ENCODE measurements at places on chromosomes 6 and 20.

DNA sequence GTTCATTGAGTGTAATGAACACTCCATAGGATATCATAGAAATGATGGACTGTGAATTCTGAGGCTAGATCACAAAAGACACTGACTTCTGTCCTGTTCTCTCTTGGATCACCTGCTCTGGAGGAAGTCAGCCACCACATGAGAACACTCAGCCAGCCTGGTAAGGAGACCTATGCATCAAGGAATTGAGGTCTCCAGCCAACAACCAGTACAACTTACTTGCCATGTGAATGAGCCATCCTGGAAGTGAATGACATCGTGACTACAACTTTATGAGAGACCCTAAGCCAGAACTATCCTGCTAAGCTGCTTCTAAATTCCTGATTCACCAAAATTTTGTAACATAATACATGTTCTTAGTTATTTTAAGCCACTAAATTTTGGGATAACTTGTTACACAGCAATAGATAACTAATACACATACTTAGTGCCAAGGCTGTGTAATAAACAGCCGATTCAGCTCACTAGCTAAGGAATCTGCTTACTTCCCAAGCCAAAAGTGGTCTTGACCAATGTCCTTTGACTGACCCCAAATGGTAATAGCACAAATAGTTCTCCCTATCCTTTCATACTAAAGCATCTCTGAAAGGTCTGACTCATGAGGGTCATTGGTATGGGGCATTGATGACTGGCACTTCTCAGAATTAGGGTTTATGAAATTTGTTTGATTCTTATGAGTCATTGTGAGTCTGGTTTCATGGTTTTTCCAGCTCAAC is 6.9 kb upstream of the CTNNBL1 start:
- no peak for DNase-seq

GRCh38 chr6:41963371-41963770 is 21.8 kb upstream of the CCND3 start:
- no peak for DNase-seq

DNA sequence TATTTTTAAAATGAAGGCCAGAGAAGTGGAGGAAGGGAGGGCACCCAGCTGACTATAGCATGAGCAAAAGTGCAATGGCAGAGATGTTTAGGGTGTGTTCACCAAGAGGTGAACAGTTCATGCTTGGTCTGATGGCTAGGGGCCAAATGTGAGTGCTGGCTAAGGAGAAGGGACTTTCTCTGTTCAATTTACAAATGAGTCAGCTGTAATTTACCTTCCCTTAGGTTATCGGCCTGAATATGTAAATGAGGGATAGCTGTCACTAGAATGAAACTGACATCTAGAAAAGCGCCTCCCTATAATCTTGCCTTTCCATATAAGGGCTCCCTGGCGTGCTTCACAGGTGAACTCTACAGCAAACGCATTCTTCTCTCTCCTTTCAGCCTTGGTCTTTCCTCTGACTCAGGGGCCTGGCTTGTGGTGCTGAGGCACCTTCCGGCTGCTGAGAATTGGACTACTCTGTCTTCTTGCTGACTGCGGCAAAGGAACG is 114.7 kb upstream of the BACH2 start:
- peak; percentile 48 for DNase-seq

GRCh38 chr6:76553256-76553655 is 480.8 kb upstream of the IMPG1 start:
- DNase-seq: no peak

- no peak for DNase-seq
Measured at GRCh38 chr6:166597711-166598440, 11.4 kb upstream of the RAMACL start.

- no peak for DNase-seq
Measured at GRCh38 chr6:7431674-7432390, 42.2 kb downstream of the RIOK1 start.
